Liver (tissue), 10 donors: ENCODE measurements at places on chromosomes 12 and 14. TPM values are rescaled to one million over a fixed set of nuclear protein-coding genes. Genes with fewer than 3 reads are reported as not detected.

The FAM181A gene
- not detected for polyA plus RNA-seq

The DCP1B gene
- 4.0 TPM for polyA plus RNA-seq

DNA sequence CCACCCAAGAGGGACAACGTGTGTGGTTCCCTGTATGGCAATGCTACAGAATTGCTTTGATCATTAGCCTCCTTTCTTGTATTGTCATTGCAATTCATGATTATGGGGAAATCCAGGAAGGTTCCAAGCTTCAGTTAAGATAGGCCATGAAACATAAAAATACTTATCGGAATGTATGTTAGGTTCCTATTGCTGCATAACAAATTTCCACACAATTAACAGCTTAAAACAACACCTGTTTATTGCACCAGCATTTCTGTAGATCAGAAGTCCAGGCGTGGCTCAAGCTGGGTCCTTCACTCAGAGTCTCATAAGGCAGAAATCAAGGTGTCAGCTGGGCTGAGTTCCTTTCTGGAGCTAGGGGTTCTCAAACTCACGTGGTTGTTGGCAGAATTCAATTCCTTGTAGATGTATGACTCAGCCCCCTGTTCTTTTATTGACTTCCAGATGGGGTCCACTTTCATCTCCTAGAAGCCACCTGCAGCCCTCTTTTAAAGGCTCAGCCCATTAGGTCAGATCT is 365.6 kb upstream of the TMPO start:
- DNase-seq, result no peak

DNA sequence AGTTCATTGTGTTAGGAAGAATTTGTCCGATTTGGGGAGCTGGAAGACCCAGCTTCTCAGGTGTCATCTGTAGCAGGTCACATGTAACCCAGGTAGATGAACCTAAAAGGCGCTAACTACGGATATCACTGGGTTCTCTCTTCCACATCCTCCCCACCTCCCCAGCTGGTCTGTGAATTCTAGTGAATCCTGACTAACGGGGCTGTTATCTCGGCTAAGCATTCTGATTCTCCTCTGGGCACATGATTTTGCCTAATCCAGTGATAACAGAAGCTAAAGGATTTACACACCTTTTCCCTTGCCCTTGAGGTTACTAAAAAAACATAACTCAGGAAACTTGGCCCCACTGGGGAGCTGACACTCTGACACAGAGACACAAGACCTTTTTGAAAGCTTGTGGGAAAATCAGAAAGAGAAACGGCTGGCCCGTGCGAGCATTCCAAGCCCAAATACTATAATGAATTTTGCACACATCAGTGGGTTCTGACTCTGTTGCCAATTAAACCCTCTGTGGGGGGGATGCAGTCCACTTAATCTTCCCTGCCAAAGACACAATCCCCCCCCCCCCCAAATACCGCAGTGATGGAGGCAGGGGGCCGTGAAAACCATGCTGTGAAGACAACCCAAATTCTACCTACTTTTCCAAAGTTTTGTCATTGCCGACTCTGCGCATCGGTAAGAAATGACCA is 81.0 kb upstream of the FZD10 start:
- no peak for DNase-seq
